ENCODE measurements at places on chromosomes 5 and 9.

GRCh38 chr5:176901260-176902101 lies 2.3 kb upstream of the HK3 start:
- DNase-seq: no peak

DNA sequence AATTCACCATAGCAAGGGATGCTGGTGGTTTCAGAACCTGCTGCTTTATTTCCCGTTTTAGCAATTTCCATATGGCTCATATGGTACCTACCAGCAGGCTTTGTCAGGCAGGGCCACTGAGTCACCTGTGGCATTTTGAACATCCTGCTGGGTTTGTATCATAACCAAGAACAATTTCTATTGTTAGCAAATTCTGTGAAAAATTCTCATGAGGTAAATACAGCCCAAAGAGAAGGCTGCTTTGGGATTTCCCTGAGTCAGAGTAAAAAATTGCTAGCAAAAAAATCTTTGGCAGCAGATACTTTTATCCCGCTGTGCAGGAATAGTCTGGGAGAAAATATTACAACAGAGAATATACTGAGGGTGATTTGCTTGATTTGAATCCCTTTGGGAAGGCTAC lies 52.7 kb downstream of the PRR16 start:
- no peak for DNase-seq

DNA sequence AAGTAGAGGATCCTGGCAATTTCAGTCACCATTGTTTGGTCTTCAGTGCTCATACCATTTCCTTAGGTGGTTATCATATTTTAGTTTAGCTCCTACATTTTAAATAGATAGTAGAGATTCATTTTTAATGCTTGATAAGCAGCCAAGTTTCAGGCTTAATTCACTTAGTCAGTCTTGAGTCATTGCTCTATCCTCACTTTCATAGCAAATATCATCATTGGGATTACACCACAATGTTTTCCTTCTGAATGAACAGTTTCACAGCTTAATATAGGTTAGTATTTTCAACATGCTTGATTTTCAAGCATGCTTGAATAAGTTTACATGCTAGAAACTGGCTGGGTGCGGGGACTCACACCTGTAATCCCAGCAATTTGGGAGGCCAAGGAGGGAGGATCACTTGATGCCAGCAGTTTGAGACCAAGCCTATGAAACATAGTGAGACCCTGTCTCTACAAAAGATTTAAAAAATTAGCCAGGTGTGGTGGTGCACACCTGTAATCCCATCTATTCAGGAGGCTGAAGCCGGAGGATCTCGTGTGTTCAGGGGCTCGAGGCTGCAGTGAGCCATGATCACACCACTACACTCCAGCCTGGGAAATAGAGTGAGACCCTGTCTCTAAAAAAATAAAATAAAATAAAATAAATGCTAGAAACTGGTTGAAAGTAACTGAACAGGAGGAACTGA lies 339.9 kb downstream of the ADGRV1 start:
- DNase-seq: no peak

- DNase-seq: no peak
These were observed 72.6 kb upstream of the PALM2AKAP2 start for GRCh38 chr9:109707355-109707754.

- no peak for DNase-seq
These were observed 73.2 kb upstream of the PHYKPL start for GRCh38 chr5:178305801-178306200.

DNA sequence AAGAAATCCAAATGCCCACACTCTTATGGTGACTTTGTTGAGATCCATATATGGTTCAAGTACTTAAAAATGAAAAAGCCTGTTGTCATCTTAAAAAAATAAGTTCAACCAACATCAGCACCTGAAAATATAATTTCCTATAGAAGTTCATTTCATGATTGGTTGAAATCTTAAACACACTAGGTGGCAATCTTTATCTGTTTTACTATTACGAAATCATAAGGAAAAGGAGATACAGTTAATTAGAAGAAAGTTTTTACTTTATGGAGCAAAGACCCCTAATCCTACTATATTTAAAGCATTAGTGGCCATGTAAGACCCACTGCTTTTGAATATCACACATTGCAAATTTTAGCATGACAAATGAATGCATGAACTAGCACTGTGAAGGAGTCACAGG lies 616.0 kb downstream of the RAB3C start:
- DNase-seq: no peak

DNA sequence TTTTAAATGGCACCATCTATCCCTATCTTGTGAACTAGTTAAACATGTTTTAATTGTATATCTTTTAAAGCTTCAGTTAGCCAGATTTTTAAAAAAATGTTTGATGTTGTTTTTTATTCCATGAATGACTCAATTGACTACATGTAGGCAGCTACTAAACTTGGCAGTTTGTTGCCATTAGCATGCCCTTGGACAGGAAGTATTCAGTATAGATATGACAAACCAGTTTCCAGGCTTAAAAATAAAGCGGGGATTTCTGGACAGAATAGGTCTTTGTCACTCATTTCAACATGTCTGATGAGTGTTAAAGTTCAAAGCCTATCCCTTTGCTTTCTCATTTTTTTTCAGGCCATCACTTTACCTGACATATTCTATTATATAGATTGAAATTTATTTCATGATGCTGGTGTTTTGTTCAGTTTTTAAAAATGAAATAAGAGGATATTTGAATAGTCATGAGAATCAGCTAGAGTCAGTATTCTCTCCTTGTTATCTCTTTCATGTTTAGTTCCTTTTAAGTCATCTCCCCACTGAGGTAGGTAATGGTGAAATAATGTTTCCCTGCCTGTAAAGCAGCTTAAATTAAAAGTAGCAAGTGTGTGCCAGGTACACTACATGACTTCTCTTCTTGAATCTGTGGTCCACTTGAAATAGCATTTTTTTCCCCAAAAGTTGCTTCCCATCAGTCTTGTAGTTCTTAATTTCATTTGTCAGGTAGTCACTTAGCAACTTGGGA lies 11.9 kb downstream of the TNFAIP8 start:
- DNase-seq: no peak

DNA sequence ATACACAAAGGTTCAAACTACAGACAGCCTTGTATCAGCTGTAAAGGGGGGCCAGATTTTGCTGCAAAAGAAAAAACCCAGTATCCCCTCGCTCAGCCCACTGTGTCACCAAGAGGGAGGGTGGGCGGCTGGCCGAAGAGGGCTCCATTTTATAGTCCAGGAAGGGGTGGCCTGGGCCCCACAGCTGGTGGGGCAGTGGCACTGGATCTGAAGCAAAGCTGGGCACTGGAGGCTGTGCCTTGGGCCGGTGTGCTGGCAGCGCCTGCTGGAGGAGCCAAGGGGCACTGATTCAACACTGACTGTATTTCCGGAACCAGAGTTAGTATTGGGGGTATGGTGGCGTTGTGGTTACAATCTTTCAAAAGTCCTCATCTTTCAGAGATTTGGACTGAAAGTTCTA lies 9.1 kb downstream of the BRD3 start:
- no peak for DNase-seq

GRCh38 chr9:120931231-120932085 lies 4.9 kb upstream of the TRAF1 start:
- peak; percentile 39 for DNase-seq

- no peak for DNase-seq
These were observed 49.0 kb downstream of the TEX10 start for GRCh38 chr9:100303747-100304146.

GRCh38 chr5:117424559-117424958 lies 849.9 kb upstream of the SEMA6A start:
- DNase-seq: no peak

DNA sequence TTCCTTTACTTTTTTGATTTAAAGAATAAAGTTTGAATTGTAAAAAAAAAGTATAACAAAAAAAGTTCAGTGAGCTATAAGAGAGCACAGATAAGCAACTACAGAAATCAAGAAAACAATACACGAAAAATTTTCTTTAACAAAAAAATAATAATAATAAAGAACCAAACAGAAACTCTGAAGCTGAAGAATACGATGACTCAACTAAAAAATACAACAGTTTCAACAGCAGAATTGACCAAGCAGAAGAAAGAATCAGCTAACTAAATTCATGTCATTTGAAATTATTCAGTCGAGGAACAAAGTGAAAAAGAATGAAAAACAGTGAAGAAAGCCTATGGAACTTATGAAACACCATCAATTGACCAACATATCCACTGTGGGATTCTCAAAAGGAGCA lies 177.7 kb downstream of the NDUFS4 start:
- no peak for DNase-seq

DNA sequence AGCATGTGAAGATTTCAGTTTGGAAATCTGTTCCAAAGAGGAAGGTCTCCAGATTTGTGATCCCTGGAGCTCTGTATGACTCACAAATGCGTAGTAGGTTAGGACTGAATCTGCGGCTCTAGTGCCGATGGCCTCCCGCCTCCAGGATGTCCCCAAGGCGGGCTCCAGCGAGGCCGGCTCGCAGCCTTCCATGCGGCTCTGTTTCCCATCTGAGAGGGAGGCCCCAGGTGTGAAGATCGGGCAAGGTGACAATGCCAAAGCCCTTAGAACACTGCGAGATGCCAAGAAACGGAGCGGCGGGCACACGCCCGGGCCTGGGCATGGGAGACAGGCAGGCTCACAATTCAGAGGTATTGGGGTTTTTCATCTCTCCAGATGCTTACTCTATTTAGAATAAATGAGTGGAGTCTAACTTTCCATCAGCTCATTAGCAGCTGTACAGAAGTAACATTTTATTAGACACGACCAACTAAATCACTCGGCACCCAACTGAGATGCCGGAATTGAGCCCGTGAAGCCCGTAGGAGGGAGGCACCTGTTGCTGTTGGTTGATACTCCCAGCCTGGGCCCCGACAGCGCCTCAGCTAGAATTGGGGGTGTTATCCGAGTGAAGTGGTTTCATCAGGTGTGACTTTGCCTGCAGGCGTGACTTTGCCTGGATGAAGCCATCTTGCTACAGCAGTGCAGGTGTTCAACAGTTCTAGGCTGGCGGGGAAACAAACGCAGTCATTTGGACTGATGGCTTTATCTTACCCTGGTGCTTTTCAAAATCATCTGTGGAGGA lies 7.4 kb upstream of the MRPS2 start:
- no peak for DNase-seq

- DNase-seq: no peak
These were observed 35.9 kb downstream of the PRR16 start for GRCh38 chr5:120499876-120500563.

- peak; percentile 81 for DNase-seq
These were observed 203.3 kb downstream of the SLIT3 start for GRCh38 chr5:169097374-169098326.

- no peak for DNase-seq
These were observed 388.8 kb downstream of the KDM4C start for GRCh38 chr9:7146582-7146981.

- DNase-seq: no peak
These were observed 392.1 kb downstream of the DNAH5 start for GRCh38 chr5:13552361-13552760.

DNA sequence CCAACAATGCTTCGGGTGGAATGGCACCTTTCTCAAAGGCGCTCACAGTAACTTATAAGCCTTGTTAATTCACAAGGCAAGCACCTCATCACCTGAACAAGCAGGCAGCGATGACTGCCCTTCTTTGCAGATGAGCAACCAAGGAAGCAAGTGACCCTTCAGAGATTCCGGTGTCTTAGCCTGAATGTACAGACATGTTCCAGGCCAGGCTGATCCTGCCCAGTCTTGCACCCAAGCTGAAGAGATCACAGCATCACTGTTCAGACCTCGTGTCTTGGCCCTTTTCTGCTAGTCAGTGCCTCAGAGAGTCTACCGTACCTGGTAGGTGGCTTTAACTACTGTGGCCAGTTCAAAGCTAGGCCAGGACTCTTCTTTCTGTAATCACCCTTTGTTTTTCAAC lies 94.7 kb upstream of the ERCC6L2 start:
- DNase-seq: no peak

- no peak for DNase-seq
These were observed 320.9 kb downstream of the CDK5RAP2 start for GRCh38 chr9:120259100-120259499.

GRCh38 chr5:87307796-87308423 lies 40.2 kb downstream of the RASA1 start:
- no peak for DNase-seq

GRCh38 chr5:11770310-11770709 lies 133.9 kb downstream of the CTNND2 start:
- no peak for DNase-seq

DNA sequence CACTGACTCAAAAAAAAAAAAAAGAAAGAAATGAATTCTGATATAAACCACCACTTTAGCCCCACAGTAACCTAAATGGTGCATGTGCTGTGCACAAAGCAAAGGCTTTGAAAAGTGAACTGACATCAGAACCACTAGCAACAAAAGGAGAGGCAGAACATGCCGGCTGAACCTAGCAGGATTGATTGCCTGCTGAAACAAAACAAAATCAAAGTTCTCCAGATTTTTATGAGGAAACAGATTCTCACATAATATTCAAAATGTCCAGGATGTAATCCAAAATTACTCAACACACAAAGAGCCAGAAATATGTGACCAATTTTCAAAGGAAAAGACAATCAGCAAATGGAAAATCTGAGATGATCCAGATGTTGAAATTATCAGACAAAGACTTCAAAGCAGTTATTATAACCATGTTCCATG lies 37.9 kb downstream of the UBTD2 start:
- no peak for DNase-seq

GRCh38 chr9:115972843-115973595 lies 180.6 kb upstream of the PAPPA start:
- DNase-seq: no peak

DNA sequence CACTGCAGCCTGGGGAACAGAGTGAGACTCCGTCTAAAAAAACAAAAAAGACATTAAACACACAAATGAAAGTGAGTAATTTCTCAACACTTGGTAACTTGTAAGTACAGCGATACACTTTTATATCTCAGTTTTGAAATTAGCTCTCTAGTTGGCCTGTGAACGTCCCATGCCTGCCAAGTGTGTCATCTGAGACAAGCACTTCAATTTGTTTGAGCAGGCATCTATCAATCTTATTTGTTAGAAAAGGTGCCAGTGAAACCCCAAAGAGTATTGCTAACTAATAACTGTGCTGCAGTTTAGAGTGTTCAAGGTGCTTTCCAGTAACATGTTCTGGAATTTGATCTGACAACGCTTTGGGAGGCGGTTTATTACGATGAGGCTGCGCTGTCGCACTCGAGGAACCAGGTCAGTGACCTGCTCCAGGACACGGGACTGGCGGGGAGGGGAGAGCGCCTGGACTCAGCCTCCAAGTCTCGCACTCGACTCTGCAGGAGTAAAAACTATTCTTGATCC lies 1.1 kb upstream of the SPIN1 start:
- peak; percentile 76 for DNase-seq

Measured in thyroid gland (tissue), 4 donors.